ENCODE measurements at places on chromosomes 1 and 21.

DNA sequence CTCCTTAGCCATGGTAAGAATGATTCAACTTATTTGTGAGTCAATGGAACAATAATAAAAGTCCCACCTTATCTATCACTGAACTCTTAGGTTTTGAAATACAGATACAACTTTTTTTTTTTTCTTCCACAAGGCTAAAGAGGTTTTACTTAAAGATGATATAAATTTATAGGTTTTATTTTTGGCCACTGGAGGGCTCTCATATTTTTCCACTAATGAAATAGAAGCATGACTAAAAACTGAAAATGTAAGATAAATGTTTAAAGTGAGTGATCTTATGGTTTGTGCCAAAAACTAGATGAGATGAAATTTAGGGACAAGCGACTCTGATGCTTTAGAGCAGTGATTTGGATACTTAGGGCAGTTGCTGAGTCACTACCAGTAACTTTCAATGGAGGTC, 499.0 kb downstream of the NUF2 start:
- DNase-seq = no peak

DNA sequence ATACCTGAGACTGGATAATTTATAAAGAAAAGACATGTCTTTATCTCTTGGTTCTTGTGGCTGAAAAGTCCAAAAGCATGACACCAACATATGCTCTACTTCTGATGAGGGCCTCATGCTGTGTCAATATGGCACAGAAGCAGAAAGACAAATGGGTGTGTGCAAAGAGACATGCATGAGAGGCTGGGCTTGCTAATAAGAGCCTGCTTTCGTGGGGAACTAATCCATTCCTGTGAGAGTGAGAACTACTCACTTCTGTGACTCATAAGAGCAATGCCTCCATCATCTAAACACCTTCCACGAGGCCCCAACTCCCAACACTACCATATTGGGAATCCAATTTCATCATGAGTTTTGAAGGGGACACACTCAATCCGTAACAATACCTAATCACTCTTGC, 340.0 kb upstream of the DUSP10 start:
- no peak for DNase-seq

DNA sequence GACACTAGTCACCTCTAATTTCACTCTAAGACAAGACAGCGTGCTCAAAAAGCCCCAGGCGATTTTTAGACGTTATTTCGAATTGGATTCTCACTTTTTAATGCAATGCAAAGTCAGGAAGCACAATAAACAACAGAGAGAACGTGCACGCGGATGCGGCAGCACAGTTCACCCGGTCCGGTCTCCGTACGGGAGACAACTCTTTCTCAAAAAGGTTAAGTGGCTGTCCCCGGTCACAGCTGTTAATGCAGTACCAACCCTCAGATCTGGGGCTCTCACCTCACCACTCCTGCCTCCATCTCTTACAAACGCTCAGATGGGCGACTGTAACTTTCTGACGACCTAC, 1.2 kb downstream of the HP1BP3 start:
- no peak for DNase-seq

- no peak for DNase-seq
These were observed 26.4 kb downstream of the SNX27 start for GRCh38 chr1:151638074-151638775.

GRCh38 chr21:25813917-25814316, 79.1 kb downstream of the GABPA start:
- DNase-seq = no peak

- no peak for DNase-seq
These were observed 395 bp downstream of the SLC9A1 start for GRCh38 chr1:27154469-27154990.

DNA sequence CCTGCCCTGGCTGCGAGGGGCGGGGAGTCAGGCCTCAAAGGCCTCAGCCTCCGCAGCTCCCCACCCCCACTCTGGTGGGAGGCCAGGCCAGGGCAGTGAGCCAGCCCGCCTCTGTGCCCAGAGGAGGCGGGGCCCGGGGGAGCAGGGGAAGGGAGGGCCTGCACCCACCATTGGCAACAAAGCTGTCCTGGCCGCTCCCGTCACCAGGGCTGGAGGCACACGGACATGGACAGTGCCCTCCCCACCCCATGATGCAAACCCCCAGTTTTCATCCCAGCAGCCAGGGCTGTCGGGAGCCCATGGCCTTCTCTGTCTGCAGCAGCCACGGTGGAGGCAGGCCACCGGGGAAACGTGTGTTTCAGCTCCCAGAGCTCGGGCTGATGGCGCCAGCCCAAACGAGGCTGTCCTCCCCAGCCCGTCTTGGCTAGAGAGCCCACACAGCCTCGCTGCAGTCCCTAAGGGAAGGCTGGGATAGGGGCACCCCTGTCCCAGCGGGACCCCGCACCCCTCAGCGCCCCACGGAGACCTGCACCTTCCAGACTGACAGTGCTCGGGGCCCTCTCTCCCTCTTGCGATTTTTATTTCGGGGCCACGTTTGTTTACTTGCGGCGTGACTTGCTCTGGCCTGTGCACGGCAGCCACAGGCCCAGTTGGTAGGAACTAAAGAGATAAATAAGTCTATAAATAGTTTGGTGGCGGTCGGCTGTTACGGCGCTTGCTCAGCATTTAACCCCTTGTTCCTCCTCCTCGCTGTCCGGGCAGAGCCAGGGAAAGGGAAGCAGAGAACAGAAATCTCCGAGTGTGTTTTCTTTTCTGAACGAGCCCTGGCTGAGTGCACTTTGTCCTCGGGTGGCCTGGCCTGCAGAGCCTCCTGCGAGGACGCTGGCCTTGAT, 101.8 kb downstream of the PRDM16 start:
- DNase-seq = peak; percentile 91

- no peak for DNase-seq
These were observed 29.6 kb downstream of the CHIA start for GRCh38 chr1:111320066-111320879.

DNA sequence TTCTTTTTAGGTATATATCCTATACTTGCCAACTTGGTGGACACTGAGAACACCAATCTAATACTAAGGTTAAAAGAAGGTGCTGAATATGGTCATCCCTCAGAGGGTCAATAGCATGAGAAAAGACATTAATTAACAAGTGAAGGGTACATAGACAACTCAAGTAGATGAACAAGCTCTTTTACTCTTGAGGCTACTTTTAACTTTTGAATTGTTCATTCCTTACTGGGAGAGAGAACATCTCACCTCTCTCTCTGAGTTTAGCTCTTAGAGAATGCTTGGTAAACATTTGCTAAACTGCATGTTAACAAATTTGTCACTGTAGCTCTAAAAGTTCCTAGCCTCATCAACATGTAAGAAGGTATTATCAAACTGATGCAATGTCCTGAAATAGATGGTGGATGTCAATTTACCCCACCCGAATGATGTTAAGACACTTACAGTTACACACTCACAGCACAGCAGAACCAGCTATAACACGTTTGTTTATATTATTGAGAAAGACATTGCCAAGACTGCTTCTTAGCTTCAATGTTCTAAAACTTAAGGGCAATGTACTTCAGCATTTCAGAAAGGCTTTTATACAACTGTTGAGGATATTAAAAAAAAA, 35.9 kb downstream of the HEATR1 start:
- no peak for DNase-seq

- no peak for DNase-seq
These were observed 166.9 kb upstream of the SYT6 start for GRCh38 chr1:114320586-114320985.

- DNase-seq = peak; percentile 73
These were observed 720 bp downstream of the SUSD4 start for GRCh38 chr1:223363057-223363855.

GRCh38 chr1:209755926-209756614, at the start of gene TRAF3IP3:
Gene TRAF3IP3 (plus strand): TSS chr1:209756053. CDS start chr1:209760040, 3,987 bp downstream.
- no peak for DNase-seq

DNA sequence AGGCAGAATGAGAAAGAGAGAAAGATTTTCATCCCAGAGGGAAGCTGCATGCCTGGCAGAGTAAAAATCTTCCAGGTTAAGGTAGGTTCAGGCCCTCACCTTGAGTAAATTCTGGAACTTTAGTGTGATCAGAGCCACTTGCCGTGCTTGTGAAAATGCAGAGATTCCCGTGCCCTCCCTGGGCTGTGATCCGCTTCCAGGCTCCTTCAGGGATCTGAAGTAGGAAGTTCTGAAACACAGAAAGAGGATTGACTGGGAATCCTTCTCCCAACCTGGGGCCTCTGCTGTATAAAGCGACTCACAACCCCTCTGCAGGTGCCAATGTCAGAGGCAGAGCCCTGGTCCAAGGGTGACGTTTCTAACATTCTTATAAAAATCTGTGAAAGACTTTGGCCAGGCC, 26.6 kb downstream of the NUAK2 start:
- no peak for DNase-seq

GRCh38 chr1:9434247-9435152, 104.8 kb upstream of the SLC25A33 start:
- DNase-seq = no peak

GRCh38 chr1:156431769-156432668, 63.0 kb downstream of the RHBG start:
- no peak for DNase-seq

DNA sequence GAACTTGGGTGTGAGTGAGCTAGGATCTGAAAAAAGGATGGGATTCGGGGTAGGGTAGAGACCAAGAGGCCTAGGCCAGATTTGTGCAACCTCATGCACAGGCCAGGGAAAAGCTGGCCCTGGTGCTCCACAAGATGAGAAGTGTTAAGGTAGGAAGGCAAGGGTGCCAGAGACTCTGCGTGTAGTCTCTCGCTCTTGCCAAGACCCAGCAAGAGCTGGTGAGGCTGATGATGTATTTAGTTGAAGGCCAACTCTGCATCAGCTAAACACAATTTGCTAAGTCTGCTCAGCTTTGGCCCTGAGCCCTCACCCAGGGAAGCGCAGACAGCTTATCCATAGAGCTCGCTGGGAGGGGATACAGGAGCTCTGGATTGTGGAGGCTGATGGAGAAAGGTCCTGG, 26.6 kb upstream of the SOX13 start:
- DNase-seq = no peak

DNA sequence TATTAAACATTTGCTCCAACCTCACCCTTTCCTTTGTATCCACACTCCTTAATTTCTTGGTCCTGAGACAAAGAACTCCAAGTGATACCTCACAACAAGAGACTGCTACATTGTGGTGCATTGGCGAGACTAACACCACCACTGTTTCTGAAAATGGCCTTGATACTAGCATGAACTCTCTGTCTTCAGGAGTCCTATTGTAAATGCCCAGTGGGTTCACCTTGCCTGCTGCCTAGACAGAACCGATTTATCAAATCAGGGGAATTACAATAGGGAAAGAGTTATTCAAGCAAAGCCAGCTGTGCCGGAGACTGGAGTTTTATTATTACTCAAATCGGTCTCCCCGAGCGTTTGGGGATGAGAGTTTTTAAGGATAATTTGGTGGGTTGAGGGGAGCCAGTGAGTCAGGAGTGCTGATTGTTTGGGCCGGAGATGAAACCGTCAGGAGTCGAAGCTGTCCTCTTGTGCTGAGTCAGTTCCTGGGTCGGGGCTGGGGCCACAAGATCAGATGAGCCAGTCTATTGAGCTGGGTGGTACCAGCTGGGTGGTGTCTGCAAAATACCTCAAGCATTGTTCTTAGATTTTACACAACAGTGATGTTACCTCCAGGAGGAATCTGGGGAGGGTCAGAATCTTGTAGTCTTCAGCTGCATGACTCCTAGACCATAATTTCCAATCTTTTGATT, 83.1 kb downstream of the DESI2 start:
- DNase-seq = peak; percentile 56

GRCh38 chr1:94528299-94528698, 13.3 kb downstream of the F3 start:
- no peak for DNase-seq

- DNase-seq = no peak
These were observed 79.4 kb upstream of the SELENON start for GRCh38 chr1:25720624-25721023.

- no peak for DNase-seq
These were observed 474.0 kb downstream of the LTN1 start for GRCh38 chr21:28518630-28519029.

GRCh38 chr1:8816264-8816663, 1.2 kb downstream of the RERE start:
- DNase-seq = no peak

- no peak for DNase-seq
These were observed 27.7 kb downstream of the RPL5 start for GRCh38 chr1:92859400-92860039.

DNA sequence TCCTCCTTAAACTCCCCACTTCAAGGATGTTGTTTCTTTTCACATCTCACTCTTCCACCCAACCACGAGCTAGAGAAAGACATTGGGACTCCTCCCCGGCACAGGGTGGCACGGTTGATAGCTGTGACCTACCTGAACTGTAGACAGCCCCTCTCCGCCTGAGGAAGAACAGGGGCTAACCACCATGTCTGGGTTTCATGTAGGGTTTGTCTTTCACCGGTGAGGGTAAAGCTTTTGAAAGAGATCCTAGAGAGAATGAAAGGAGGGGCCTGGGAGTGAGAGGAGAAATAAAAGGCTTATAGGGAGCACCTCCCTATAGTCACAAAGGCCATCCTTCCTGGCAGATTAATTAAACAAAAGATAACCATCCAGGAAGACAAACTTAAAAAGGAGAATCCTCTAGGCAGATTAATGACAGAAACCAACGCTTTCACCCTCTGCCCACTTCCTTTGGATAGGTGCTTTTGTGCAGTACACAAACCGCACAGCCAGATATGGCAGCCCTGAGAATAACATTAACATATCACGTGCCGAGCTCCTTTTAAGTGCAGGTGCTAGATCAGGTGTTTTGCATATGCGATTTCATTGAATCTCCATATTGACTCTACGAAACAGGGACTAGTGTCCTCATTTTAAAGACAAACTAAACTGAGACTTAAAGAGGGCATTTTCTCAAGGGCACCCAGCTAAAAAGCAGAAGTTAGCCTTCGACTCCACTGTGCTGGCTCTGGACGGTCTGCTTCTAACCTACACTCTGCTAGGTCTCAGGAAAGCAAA, 178.1 kb upstream of the RUNX1 start:
- no peak for DNase-seq

DNA sequence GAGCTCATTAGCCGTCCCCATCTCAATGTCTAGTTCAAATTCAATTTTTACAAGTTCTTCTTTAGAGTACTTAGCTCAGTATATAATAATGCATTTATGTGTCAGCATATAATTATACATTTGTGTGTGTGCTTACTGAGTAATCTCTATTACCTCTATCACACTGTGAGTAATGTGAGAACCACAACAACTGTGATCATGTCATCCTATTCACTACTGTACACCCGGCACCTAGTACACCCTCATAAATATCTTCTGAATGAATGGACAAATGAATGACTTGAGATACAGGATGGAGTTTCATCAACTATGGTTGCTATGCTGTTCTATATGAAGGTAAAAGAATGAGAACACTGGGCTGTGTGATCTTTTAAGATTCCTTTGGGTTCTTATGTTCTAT, 124.0 kb downstream of the GPATCH2 start:
- DNase-seq = no peak

GRCh38 chr1:2115702-2116341, 65.6 kb downstream of the PRKCZ start:
- peak; percentile 83 for DNase-seq

GRCh38 chr1:25556791-25557476, 13.5 kb downstream of the LDLRAP1 start:
- DNase-seq = no peak

All from H7 (cell line).